ENCODE measurements at places on chromosomes 1 and 21. TPM values are rescaled to one million over a fixed set of nuclear protein-coding genes. Genes with fewer than 3 reads are reported as not detected.

- peaks cover 4% of the 10 kb centered on the region for H3K27me3 ChIP-seq
- no peak overlapping the region for H3K4me3 ChIP-seq
- H3K27ac ChIP-seq = no peak overlapping the region
Observed at GRCh38 chr1:56916630-56917029, 49.2 kb downstream of the C8B start.

Gene CLCA1
- total RNA-seq = not detected

GRCh38 chr1:114274621-114275317 is 121.1 kb upstream of the SYT6 start:
- no peak overlapping the region for H3K27ac ChIP-seq
- no peak overlapping the region for H3K4me3 ChIP-seq
- DNase-seq = no peak
- H3K4me1 ChIP-seq = peaks cover 1% of the 10 kb centered on the region
- H3K27me3 ChIP-seq = peaks cover 4% of the 10 kb centered on the region
- no peaks in the 10 kb centered on the region for H3K36me3 ChIP-seq

DNA sequence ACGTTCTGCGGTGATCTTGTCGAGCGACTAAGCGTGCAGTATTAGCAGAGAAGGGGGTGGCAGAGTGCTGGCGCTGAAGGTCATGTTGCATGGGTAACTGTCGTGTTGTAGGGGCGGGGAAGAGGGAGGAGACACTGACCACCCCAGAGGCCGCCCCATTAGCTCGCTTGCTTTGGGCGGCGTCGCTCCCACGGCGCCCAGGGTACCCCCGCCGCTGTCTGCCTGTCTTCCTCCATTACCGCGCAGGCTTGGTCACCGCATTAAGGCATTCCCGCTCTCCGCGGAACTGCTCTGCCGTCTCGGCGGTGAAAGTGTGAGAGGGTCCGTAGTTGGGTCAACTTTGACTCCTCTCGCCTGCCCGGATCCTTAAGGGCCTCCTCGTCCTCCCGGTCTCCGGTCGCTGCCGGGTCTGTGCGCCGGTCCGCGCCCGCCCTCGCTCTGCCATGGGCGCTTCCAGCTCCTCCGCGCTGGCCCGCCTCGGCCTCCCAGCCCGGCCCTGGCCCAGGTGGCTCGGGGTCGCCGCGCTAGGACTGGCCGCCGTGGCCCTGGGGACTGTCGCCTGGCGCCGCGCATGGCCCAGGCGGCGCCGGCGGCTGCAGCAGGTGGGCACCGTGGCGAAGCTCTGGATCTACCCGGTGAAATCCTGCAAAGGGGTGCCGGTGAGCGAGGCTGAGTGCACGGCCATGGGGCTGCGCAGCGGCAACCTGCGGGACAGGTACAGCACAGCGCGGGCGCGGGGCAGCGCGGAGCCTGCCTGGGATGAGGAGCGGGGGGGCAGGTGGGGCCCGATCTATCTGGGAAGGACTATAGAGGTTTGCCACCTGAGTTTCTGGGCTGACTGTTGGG is at the start of gene MTARC2:
Gene MTARC2, plus strand, starts transcription at position 234 of the 846 bp plus-strand sequence. Its CDS starts 210 bp downstream, at position 444.
- H3K27me3 ChIP-seq = peaks cover 28% of the 10 kb centered on the region
- peak within 1 kb of the TSS; percentile 68 for H3K4me3 ChIP-seq
- no peak within 1 kb of the TSS for H3K27ac ChIP-seq
- H3K4me1 ChIP-seq = peaks cover 11% of the 10 kb centered on the region

Gene DNM3
- 2.3 TPM for total RNA-seq

GRCh38 chr1:58773406-58773840 is 10.4 kb downstream of the JUN start:
- no peak for DNase-seq
- H3K4me1 ChIP-seq = peaks cover 13% of the 10 kb centered on the region
- H3K36me3 ChIP-seq = no peaks in the 10 kb centered on the region
- no peak overlapping the region for H3K4me3 ChIP-seq
- H3K27ac ChIP-seq = peak overlapping the region; percentile 65

DNA sequence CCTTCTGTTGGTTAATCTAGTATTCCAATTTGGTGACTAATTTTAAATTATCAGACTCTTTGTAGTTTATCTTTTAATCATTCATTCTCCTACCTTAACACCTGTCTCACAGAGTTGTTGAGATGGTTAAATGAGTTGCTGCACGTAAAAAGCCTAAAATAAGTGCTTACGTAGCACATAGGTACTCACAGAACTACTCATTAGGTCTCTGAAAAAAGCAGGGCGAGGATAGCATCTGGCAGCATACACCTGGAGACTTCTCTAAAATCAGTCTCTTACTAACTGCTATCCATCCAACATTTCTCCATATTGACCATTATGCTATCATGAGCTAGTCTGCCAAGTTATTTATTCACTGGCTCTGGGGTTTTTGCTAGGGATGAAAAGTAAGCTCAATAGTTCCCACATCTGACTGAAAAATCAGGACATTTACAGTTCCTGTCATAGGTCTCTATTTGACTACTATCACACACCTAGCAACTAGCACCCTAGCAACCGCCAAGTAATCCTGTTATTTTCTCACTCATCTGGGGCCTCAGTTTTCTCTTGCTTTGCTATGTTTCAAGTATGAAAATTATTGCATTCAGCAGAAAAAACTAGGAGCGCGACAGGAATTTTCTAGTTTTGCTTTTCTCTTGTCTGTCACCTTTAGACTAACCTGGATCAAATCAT is 11.2 kb downstream of the CSDE1 start:
- peaks cover 30% of the 10 kb centered on the region for H3K36me3 ChIP-seq
- H3K4me1 ChIP-seq = peaks cover 86% of the 10 kb centered on the region
- H3K4me3 ChIP-seq = peak overlapping the region; percentile 26
- DNase-seq = no peak
- no peak overlapping the region for H3K27ac ChIP-seq

Gene BACE2
- 2.0 TPM for total RNA-seq

DNA sequence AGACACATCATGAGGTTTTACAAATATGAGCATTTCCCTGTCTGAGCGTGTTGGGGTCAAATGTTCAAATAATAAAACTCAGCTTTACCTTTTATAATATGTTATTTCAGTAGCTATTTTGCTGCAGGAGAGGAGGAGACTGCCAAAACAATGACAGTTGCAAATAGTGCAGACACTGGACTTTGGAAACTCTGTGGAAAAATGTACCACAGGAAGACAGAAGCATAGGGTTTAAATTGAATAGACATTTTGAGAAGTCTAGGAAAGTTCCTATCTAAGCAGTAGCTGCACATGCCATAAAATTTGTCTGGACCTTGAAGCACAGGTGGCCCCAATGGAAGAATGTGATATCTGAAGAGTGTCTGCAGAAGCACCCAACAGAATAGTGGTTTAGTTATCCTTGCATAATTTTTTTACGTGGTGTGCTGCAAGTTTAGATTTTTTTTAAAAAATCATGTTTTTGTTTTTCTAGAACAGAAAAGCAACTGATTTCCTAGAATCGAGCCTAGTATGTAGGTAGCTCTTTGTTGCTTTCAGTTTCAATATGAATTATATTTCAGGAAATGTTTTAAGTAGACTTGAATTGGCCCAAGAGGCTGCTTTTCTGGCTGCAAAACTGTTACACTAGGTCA is 14.0 kb upstream of the GBP5 start:
- H3K27ac ChIP-seq = peak overlapping the region; percentile 84
- H3K27me3 ChIP-seq = no peaks in the 10 kb centered on the region
- peaks cover 8% of the 10 kb centered on the region for H3K36me3 ChIP-seq
- DNase-seq = no peak
- H3K4me1 ChIP-seq = peaks cover 73% of the 10 kb centered on the region

Gene IFI44L
- total RNA-seq = 0.69 TPM

Gene UBXN11
- 121 TPM for total RNA-seq

DNA sequence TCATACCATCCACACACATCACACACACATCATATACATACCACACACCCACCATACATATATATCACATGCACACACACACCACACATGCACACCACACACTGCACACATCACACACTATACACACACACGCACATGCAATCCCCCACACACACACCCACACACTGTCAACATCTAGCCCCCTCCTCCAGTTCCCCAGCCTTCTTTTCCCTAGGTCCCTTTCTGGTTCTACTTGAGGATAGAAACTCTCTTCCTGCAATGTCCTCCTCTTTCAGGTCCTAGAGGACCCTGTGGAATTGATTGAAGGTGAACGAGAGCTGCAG is 4.3 kb downstream of the CASQ1 start:
- DNase-seq = no peak
- H3K4me3 ChIP-seq = no peak overlapping the region
- no peaks in the 10 kb centered on the region for H3K4me1 ChIP-seq
- no peaks in the 10 kb centered on the region for H3K27me3 ChIP-seq

DNA sequence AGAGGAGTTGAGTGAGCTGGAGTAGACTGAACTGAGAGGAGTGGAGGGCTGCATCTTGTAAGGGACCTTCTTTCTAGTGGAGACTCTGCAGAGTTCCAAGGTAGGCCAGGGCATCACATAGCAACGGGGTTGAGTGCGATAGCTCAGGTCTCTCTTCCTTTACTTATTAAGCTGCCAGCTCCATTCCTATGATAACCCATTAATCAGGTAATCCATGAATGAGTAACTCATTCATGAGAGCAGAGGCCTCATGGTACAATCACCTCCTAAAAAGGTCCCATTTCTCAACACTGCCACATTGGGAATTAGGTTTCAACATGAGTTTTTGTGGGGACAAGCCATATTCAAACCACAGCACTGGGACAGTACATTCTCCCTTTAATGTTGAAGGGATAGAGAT is 21.3 kb downstream of the VN1R5 start:
- no peak overlapping the region for H3K27ac ChIP-seq
- no peak for DNase-seq
- no peak overlapping the region for H3K4me3 ChIP-seq
- no peaks in the 10 kb centered on the region for H3K4me1 ChIP-seq
- no peaks in the 10 kb centered on the region for H3K36me3 ChIP-seq

- no peak overlapping the region for H3K27ac ChIP-seq
- no peaks in the 10 kb centered on the region for H3K36me3 ChIP-seq
- H3K4me3 ChIP-seq = no peak overlapping the region
- DNase-seq = no peak
Observed at GRCh38 chr1:83627045-83627444, 371.9 kb downstream of the TTLL7 start.

DNA sequence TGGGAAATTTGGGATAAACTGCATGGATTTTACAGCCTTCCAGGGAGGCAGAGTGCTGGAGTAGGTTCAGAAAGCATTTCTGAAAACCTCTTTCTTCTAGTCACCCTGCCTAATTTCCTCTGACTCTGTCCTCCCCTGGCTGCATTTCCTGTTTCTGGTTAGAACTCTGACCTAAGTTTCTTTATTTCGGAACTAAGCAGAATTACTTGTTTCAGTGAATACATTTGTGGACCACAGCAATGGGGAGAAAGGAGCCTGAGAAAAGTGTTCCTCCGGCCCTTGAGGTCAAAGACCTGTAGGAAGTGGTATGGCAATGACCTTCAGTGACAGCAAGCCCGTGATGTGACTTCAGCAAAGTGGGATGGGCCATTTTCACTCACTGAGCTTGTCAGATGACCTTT is 173.4 kb upstream of the RUNX1 start:
- H3K4me1 ChIP-seq = peaks cover 56% of the 10 kb centered on the region
- peak overlapping the region; percentile 8 for H3K27ac ChIP-seq
- no peaks in the 10 kb centered on the region for H3K36me3 ChIP-seq
- H3K27me3 ChIP-seq = no peaks in the 10 kb centered on the region

GRCh38 chr1:48931506-48932192 is 155.0 kb upstream of the BEND5 start:
- H3K36me3 ChIP-seq = no peaks in the 10 kb centered on the region
- H3K27ac ChIP-seq = no peak overlapping the region
- H3K4me1 ChIP-seq = no peaks in the 10 kb centered on the region
- no peak overlapping the region for H3K4me3 ChIP-seq
- peaks cover 5% of the 10 kb centered on the region for H3K27me3 ChIP-seq

GRCh38 chr1:84510668-84511067 is 4.3 kb upstream of the GNG5 start:
- peaks cover 14% of the 10 kb centered on the region for H3K4me1 ChIP-seq
- no peaks in the 10 kb centered on the region for H3K27me3 ChIP-seq
- no peak overlapping the region for H3K4me3 ChIP-seq
- no peak overlapping the region for H3K27ac ChIP-seq

Gene MIXL1
- total RNA-seq = not detected

DNA sequence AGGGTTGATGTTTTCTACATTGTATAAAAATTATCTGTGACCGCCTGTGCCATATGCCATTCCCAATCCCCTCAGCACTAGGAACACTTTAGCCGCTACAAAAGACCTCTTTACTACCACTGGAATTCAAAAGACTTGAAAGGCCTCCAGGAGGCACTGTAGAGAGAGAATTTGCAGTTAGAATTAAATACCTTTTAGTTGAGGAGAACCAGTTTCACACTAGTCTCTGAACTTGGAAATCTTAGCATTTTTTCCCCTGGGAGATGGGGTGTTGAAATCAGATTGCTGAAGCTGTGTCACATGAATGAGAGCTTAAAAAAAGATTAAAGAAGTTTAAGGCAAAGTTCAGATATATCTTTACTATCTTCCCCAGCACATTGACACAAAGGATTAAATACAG is 291.0 kb downstream of the ADGRL2 start:
- no peak overlapping the region for H3K4me3 ChIP-seq
- H3K27me3 ChIP-seq = no peaks in the 10 kb centered on the region
- H3K27ac ChIP-seq = no peak overlapping the region
- DNase-seq = no peak

Data from naive thymus-derived CD8-positive, alpha-beta T cell (primary cell).